IMR-90 (cell line): ENCODE measurements at places on chromosomes 6 and 20. TPM values are rescaled to one million over a fixed set of nuclear protein-coding genes. Genes with fewer than 3 reads are reported as not detected.

- DNase-seq = no peak
These were observed 3.1 kb upstream of the ULBP2 start for GRCh38 chr6:149938571-149939355.

The PPP1R16B gene
- total RNA-seq = not detected in 2 replicates

- no peak for DNase-seq
These were observed 8.2 kb downstream of the GCNT2 start for GRCh38 chr6:10529231-10529801.

GRCh38 chr6:21961226-21961625, 335.6 kb downstream of the PRL start:
- no peak for DNase-seq

DNA sequence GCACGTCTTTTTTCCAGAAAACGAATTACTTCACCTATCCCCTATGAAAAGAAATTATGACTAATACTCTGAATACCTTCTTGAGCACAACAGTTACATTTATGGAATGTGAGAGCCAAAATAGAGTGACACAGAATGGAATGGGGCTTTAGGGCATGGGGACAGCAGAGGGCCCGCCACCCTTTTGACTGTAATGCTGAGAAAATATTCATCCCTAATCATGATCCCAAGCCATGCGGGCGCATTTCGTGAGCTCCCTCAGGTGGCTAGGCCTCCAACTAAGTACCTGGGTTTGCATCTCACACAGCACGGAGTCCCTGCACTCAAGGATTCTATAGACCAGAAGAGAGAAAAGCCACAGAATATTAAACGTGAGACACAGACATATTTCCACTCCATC, 212.6 kb downstream of the SOD2 start:
- no peak for DNase-seq

GRCh38 chr6:79168695-79168980, 65.8 kb downstream of the HMGN3 start:
- peak; percentile 1 for DNase-seq

The PPIL6 gene
- total RNA-seq = 0.18 and 1.4 TPM in 2 replicates

- DNase-seq = no peak
These were observed 11.9 kb downstream of the PCMT1 start for GRCh38 chr6:149761438-149761837.

- no peak for DNase-seq
These were observed 504.8 kb downstream of the MEI4 start for GRCh38 chr6:78157606-78158005.

The PRPH2 gene
- 0.83 and 1.1 TPM in 2 replicates for total RNA-seq

DNA sequence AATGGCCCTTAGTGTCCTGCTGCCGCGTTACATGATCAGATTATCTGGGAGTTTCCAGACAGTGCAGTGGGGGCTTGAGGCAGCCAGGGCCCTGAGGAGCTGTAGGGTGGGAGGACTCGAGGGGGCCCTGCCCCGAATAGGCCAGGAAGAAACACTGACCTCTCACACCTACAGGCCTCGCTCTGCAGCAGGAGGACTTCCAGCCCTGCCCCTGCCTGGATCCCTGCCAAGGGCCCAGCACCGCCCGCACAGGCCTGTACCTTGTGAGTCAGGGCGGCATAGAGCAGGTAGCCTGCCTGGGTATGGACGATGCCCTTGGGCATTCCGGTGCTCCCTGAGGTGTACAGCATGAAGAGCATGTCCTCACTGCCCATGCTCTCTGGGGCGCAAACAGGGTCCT, 30.1 kb upstream of the APMAP start:
- DNase-seq = no peak

DNA sequence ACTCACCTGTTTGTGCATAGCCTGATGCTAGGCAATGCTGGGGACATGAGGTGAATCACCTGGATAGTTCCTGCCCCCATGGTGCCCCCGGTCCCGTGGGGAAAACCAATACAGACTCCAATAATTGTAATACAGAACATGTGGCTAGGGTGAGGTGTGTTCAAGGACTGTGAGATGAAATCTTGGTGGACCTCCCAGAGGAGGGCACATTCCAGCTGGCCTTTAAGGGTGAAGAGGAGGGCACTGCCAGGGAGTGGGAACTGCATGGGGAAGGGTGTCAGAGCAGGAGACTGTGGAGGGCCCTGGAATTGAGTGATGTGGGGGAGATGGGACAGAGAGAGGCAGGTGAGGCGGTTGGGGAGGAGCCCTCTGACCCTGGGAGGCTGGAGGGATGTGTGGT, 2.5 kb downstream of the COX4I2 start:
- no peak for DNase-seq

GRCh38 chr6:168078943-168079405, at the start of gene FRMD1:
FRMD1 (minus strand) TSS chr6:168079212; CDS start chr6:168079094, 118 bp downstream.
- DNase-seq = no peak

GRCh38 chr20:58763076-58763475, 70.5 kb downstream of the NPEPL1 start:
- DNase-seq = no peak

GRCh38 chr6:53615633-53616449, 49.7 kb downstream of the KLHL31 start:
- DNase-seq = peak; percentile 91

DNA sequence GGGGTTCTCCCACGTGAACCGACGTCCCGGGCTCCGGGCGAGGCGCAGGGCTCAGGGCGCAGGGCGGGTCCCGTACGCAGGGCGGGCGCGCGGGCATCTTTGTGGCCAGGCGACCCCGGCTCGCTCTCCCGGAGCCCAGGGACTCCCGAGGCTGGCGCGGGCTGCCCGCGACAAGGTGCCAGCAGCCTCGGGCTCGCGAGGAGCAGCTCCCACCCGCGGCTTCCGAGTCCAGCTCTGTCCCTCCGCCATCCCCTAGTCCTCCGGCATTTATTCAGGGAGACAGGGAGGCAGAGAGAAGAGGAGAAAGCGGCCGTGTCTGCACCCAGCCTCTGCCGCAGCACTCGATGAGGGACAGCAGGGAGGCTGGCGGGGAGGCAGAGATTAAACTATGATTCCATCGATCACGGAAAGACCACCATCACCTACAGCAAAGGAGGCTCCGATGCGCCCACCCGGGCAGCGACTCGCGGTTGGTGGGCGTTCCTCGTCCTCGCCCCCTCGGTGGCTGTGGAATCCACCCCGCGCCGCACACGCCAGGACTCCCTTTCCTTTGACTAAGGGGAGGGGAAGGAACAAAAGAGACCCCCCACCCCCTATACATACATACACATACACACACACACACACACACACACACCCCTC, 1.1 kb downstream of the RGS17 start:
- peak; percentile 12 for DNase-seq

The NEDD9 gene
- 16.5 and 16.7 TPM in 2 replicates for total RNA-seq

The ETV7 gene
- total RNA-seq = under 0.01 and 0.18 TPM in 2 replicates

The GCM1 gene
- total RNA-seq = not detected in 2 replicates

GRCh38 chr6:16158943-16159557, 30.2 kb downstream of the MYLIP start:
- DNase-seq = no peak

The RIPPLY2 gene
- total RNA-seq = not detected in 2 replicates

The OTOR gene
- total RNA-seq = not detected in 2 replicates

DNA sequence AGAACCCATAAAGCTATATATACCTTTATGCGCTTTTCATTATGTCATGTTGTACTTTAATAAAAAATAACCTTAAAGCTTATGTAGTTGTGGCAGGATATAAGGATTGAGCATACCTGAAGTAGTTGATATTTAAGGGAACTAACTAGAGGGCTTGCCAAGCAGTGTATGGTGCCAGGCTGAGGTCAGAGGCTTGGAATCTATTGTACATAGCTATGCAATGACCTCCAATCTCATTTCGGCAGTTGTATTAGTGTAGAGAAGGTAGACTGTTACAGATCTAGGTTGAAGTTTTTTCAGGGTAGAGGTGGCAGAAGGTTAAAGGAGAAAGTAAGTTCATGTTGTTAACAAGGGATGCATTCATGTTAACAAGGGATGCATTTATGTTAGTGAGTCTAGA, 397.7 kb upstream of the HS3ST5 start:
- DNase-seq = no peak

DNA sequence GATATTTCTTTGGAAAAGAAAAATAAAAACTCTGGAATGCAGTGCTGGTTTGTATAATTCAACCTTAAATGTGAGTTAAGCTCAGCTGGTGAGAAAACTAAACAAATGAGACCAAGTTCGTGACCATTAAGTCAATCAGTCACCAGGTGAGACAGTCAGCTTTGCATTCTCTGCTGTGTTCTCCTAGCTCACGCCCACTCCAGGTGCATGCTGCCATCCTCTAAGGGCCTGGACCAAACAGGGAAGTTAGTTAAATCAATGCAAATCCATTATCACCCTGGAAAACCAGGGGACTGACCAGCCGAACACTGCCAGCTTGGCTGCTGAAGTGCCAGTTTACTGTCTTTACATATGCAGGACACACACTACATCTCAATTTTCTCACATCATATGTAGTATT, 7.2 kb downstream of the TPBG start:
- DNase-seq = no peak

The ZNF343 gene
- 18.9 and 26.2 TPM in 2 replicates for total RNA-seq

- DNase-seq = no peak
These were observed 50.0 kb downstream of the CNBD2 start for GRCh38 chr20:36018208-36018988.

GRCh38 chr6:168155193-168155592, 76.2 kb upstream of the FRMD1 start:
- peak; percentile 67 for DNase-seq

- DNase-seq = peak; percentile 82
These were observed 154.0 kb downstream of the JARID2 start for GRCh38 chr6:15399641-15400470.

The C6orf52 gene
- total RNA-seq = not detected in 2 replicates

DNA sequence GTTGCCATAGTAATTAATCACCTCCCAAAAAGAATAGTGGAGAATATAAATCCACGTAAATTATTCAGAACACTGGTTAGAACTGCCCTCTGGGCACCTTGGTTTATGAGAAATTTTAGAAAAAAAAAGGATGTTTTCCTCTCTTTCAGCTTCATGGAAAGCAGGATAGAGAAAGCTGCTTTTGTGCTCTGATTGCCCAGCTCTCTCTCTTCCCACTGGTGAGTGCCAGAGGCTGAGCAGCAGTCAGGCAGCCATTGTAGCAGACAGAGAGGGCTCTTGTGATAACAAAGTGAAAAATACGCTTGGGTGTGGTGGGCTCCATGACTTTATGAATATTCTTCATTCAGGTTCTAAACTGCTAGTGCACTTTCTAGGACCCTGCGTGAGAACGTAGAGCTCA, 26.4 kb downstream of the SLC35F1 start:
- no peak for DNase-seq

DNA sequence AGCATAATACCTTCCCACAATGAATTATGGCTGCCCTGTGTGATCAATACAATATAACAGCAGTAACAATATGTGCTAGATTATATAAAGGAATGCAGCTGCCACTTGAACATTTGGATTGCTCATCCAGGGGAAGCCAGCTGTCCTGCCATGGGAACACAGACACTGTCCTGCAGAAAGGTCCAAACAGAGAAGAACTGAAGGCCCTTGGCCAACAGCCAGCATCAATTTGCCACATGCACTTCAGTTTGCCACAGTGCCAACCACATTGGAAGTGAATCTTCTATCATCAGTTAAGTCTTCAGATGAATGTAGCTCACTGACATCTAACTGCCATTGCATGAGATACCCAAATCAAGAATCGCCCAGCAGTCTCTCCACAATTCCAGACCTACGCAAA, 332.4 kb downstream of the PRKN start:
- DNase-seq = no peak

DNA sequence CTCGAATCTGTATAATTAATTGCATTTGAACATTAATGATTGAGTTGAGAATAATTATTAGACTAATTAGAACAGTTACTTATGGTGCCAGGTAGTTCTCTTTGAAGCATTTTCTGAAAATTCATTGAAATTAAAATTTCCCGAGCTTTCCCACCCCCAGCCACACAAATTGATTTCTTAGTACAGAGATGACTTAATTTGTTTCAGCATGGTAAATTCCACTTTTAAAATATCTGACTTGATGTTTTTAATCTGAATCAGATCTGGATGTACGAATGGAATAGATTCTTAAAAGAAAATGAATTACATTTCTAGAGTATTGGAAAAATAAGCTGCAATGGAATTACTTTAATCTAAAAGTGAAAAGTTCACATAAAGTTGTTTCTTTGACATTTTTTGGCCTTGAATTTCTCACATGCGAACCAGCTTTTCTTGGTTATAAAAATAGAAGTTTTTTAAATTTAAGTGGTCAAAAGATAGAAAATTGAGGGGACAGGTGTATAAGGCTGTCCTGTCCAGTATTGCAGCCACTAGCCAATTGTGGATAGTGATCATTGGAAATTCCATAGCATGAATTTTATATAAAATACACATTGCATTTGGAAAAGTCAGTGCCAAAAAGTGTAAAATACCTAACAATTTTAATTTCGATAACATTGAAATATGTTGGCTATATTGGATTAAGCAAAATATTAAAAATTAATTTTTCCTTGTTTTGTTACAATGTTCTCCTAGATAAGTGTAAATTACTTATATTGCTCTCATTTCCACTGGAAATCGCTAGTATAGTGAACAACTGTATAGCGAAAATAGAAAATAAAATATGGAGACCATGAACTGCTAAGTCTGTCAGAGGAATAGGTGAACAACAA, 102.9 kb downstream of the OR2B2 start:
- DNase-seq = no peak

DNA sequence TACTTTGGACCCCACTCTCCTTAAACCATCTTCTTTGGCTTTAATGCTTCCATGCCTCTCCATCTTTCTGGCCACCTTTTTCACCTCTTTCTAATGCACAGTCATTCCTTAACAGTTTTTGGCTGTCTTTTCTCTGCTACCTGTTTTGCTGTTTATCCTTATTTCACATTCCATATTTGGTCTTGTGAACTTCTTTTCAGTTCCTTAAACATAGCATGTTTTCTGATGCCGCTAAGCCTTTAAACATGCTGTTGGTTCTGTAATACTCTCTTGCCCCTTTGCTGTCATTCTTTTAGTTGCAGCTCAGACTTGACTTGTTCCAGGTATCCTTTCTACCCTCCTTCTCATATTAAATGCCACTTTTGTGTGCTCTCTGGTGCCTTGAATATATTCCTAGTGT, 35.8 kb downstream of the TOP1 start:
- DNase-seq = no peak

GRCh38 chr6:83711958-83712357, 3.1 kb upstream of the SNAP91 start:
- no peak for DNase-seq

GRCh38 chr20:40532103-40532502, 156.9 kb downstream of the MAFB start:
- DNase-seq = no peak

DNA sequence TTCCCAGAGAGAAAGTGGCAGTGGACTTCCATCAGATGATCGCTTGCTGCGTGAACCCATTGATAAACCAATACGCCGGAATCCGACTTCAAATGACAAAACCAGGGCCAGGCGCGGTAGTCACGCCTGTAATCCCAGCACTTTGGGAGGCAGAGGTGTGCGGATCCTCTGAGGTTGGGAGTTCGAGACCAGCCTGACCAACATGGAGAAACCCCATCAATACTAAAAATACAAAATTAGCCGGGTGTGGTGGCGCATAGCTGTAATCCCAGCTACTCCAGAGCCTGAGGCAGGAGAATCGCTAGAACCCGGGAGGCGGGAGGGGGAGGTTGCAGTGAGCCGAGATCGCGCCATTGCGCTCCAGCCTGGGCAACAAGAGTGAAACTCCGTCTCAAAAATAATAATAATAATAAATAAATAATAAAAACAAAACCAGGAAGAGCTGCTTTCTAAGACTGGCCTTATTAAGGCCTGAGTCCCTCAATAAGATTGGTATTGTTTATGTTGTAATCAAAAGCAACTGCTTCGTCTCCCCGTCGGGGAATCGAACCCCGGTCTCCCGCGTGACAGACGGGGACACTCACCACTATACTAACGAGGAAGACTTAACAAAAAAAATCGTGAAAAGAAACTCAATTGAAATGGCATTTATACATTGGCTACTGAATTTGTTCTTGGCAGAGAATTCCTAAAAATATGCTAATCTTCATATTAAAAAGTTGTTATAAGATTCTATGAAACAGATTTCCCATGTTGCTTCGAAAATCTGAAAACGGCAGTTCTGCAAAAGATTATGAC, 110.2 kb upstream of the ZNF184 start:
- peak; percentile 71 for DNase-seq
